Pancreas (tissue), 10 donors: ENCODE measurements at places on chromosomes 5 and 9.
A peak's percentile ranks its signal among the peaks of the same experiment; 100 is the strongest.

- no peak for DNase-seq
These were observed 485.6 kb downstream of the ZSWIM6 start for GRCh38 chr5:61817472-61818326.

DNA sequence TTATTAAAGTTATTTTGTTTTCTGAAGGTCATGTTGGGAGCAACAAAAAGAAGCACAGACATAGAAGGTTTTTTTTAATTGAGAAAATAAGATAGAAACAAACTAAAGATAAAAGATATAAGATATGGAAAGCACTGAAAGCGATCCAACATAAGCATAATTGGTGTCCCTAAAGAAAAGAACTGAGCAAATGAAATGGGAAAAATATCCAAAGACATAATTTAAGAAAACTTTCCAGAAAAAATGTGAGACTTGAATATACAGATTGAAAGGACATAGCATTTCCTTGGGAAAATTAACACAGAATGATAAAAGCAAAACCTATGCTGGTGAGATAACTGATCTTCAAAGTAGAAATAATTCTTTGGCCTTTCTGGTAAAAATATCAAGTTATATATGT is 289.3 kb downstream of the KIAA0825 start:
- no peak for DNase-seq

DNA sequence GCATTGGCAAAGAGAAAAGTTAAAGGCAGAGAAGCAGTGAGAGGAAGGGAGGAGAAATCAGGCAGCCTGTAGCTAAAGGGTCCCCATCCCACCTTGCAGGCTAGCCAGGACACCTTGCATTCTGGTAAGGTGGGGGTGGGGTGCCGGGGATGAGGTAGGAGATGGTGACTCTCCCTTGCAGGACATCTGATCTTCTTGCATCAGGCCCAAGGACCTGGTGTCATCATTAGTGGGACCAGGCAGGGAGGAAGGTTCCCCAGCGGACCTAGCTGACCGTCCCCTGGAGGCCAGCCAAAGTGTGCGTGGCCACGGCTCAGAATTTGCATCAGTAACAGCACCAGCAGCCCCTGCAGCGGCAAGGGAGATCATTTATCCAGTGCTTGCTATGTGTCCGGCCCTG is 21.7 kb upstream of the CYSTM1 start:
- DNase-seq: no peak

DNA sequence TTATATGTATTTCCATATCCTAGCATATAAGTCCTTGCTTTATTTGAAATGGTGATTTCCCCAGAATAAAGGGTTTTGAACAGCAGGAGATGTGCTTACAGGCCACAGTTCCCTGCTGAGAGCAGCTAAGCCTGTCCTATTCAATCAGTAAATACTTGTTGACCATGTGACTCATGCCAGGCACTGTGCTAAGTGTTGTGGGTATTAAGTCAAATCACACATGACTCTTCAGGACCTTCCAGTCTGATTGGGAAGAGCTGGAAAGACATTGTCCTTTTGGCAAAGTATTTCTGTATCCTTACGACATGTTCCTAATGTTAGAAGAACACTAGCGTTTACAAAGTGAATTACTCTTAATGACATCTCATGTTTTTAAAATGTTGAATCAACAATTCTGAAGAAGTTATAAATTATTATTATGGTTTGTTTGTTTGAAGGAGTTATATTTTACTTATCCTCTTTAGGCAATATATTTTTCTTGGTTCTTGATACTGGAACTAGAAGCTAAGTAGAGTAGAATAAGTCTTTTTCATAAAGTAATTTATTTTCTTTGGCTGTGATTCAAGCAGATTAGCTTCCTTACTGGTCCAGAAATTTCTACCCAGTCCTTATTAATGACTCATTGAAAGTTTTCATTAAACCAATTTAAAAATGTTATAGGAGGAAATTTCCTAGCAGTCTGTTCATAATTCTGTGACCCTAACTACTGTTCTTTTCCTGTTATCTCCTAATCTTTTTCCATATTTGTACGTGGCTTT is 82.1 kb downstream of the GAPVD1 start:
- no peak for DNase-seq

DNA sequence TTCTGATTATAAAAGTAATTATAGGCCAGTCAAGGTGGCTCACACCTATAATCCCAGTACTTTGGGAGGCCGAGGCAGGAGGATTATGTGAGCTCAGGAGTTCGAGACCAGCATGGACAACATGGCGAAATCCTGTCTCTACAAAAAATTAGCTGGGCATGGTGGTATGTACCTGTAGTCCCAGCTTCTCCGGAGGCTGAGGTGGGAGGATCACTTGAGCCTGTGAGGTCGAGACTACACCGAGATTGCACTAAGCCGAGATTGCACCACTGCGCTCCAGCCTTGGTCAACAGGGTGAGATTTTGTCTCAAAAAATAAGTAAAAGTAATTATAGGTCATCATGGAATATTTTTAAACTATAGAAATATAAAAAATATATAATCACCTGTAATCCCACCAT is 18.1 kb downstream of the IRF1 start:
- no peak for DNase-seq

GRCh38 chr9:91905991-91906469 is 44.0 kb downstream of the ROR2 start:
- peak; percentile 54 for DNase-seq
